CD8-positive, alpha-beta T cell (primary cell): ENCODE measurements at places on chromosomes 5 and 9.

DNA sequence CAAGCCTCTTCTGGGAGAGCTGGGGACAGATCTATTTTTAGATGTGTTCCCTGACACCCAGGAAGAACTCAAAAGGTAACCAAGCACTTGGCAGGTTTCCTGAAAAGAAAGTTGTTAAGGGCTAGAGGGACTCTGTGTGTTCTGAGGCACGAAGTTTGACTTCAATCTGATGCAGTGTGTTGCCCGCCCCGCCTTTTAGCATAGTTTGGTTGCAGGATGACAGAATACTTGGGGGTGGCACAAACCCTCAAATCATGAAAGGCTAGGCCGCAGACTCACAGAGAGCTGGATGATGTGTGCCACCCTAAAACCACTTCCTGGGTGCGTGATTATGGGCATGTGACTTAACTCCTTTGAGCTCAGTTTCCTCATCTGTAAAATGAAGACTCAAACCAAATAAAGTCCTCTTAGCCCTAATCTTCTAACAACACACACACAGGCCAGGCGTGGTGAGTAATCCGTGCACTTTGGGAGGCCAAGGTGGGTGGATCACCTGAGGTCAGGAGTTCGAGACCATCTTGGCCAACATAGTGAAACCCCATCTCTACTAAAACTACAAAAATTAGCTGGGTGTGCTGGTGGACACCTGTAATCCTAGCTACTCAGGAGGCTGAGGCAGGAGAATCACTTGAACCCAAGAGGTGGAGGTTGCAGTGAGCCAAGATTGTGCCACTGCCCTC, 12.8 kb upstream of the NDFIP1 start:
- DNase-seq: peak; percentile 70

- DNase-seq: no peak
Measured at GRCh38 chr5:150485693-150486401, 22.1 kb upstream of the NDST1 start.

DNA sequence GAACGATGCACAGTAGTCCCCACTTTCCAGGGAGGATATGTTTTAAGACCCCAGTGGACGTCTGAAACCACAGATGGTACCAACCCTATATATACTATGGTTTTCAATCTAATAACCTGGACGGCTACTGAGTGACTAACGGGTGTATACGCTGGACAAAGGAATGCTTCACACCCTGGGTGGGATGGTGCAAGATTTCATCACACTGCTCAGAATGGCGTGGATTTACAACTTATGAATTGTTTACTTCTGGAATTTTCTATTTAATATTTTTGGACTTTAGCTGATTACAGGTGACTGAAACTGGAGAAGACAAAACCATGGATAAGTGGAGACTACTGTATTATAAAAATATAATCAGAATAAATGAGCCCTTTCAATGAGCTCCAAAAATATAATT, 147.6 kb upstream of the TRIM32 start:
- no peak for DNase-seq

DNA sequence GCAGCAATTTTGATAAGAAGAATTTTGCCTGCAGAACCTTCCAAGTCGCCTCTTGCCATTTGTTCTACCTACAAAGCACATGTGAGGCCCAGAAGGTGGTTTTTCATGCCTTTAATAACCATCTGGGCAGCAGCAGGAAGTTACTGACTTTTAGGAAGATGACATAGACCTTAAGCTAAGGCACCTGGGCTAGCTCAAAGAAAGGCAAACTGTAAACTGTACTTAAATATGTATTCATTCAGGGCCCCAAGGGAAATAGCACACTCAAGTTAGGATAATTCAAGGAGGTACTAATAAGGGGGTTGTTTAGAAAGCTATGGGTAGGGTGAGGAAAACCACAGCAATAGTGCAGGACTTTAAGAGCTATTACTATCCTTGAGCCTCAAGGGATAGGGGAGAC, 57.3 kb upstream of the HSPB3 start:
- no peak for DNase-seq

- DNase-seq: no peak
Measured at GRCh38 chr5:10424124-10424731, 17.5 kb upstream of the ROPN1L start.

- no peak for DNase-seq
Measured at GRCh38 chr5:136374003-136374402, 8.7 kb upstream of the TRPC7 start.
